ENCODE measurements at places on chromosomes 16 and 17.

- no peak for DNase-seq
Measured at GRCh38 chr16:4317532-4318450, 1.9 kb downstream of the GLIS2 start.

DNA sequence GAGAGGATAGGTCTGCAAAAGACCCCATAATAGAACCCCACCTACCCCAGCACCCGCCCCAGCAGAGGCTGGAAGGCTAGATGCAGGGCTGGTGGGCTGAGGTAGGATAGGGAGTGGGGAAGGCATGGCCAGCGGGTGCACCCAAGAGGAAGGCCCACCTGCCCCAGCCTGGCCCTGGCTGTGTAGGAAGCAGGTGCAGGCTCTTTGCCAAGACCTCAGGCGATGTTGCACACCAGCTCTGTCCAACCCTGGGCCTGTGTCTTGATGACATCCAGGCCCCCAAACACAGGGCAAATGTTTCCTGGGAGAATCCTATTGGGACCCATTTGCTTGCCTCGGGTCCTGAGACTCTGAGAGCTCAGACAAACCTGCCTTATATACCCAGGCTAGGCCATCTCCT is 12.2 kb downstream of the UNC119 start:
- DNase-seq, result no peak

DNA sequence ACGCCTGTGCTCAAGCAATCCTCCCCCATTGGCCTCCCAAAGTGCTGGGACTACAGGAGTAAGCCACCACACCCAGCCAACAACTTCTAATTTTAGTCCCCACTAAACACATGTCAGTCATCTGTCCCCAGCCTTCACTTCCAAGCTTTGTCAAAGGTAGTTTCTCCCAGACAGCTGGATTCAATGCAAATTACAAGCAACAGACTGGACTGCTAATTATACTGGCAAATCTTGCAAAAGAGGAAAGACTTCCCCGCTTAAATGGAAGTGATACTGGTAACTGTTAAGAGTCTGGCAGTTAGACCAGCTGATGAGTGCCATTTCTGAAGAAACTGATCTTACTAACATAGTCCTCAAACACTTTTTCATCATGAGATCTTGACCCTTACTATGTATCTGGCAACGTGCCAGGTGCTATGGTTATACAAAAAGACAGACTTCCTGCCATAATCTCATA is 8.2 kb upstream of the GGA2 start:
- no peak for DNase-seq

- no peak for DNase-seq
Measured at GRCh38 chr17:35774499-35774898, 13.8 kb downstream of the C17orf50 start.

- no peak for DNase-seq
Measured at GRCh38 chr16:78929841-78930240, 670.7 kb downstream of the MAF start.

- no peak for DNase-seq
Measured at GRCh38 chr16:35193956-35194355, 1734.5 kb downstream of the TP53TG3F start.

DNA sequence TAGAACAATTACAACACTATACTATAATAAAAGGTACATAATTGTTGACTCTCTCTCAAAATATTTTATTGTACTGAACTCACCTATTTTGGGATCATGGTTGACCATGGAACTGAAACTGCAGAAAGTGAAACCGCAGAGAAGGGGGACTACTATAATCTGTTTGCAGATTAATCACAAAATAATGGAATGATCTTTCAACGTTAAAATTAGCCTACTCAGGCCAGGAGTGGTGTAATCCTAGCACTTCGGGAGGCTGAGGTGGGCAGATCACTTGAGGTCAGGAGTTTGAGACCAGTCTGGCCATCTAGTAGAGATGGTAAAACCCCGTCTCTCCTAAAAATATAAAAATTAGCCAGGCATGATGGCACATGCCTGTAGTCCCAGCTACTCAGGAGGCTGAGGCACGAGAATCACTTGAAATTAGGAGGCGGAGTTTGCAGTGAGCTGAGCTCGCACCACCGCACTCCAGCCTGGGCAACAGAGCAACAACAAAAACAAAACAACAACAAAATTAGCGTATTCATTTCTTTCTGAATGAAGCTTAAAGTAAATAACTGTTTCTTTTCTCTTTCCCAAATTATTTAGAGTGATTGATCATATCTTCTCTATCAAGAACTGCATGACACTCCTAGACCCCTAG is 45.6 kb downstream of the IKZF3 start:
- DNase-seq, result no peak

DNA sequence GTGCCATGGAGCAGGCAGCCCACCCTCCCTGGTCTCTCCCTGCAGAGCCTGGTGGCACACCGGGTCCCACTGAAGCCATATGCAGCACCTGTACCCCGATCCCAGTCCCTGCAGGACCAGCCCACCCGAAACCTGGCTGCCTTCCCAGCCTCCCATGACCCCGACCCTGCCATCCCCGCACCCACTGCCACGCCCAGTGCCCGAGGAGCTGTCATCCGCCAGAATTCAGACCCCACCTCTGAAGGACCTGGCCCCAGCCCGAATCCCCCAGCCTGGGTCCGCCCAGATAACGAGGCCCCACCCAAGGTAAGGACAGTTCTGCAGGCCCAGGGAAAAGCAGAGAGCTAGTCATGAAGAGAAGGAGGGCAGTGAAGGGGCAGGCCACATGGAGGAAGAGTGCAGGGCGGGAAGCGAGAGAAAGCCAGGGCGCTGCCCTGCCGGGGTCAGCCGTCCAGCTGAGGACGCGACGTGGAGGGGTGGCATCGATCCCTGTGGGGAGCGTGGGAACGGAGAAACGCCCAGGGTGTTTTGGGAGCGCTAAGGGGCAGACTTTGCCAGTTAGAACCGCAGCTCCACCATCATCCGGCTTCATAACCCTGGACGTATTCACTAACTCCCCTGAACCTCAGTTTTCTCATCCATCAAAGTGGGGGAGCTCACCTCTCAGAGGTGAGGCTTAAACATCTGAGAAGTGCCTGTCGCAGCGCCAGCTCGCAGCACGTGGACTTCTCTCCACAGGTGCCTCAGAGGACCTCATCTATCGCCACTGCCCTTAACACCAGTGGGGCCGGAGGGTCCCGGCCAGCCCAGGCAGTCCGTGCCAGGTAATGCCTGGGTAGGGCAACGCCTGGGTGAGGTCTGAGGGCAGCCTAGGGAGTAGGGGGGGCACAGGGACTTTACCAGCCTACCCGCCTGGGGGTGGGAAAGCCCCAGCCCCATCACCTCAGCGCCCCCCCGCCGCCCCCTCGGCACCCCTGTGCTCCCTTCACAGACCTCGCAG is 7.6 kb upstream of the C17orf107 start:
- no peak for DNase-seq

DNA sequence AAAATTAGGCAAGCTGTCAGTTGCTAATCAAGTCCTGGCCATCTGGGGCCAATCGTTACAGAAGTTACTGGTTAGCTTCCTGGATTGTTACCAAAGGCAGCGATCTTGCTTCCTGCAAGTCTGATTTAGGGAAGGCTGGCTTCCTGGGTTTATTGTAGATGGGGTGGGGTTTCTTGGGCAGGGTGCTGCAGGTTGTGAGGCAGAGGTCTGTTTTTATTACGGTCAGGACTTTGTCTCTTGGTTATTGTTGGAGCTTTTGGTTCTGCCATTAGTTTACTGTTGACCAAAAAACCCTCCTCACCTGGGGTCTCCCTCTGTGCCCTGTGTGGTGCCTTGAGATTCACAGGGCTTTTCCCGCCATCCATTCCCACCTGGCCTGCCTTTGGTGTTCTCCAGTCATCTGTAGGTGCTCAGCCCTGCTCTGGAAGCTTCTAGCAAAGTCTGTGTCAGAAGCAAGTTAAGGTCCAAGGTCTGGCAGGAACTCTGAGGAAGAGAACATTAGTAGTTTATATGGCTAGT is 36.9 kb downstream of the SLC47A1 start:
- DNase-seq, result no peak

- DNase-seq, result no peak
Measured at GRCh38 chr16:57773655-57774295, 28.5 kb downstream of the KIFC3 start.

DNA sequence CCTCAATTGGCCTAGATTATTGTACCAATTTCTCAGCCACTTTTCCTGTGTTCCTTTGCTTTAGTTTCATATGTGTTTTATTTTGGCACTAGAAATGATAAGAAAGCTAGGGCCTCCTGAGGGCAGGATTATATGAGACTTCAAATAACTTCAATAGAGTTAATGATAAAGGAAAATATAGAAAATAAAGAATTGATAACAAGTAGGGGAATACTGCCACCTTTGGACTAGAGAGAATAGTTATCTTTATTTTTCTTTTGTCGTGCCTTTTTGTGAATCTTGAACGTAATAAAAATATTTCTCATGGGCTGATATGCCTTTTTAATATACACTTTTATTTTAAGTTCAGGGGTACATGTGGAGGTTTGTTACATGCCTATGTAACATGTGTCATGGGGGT is 29.3 kb upstream of the RBL2 start:
- DNase-seq, result no peak

DNA sequence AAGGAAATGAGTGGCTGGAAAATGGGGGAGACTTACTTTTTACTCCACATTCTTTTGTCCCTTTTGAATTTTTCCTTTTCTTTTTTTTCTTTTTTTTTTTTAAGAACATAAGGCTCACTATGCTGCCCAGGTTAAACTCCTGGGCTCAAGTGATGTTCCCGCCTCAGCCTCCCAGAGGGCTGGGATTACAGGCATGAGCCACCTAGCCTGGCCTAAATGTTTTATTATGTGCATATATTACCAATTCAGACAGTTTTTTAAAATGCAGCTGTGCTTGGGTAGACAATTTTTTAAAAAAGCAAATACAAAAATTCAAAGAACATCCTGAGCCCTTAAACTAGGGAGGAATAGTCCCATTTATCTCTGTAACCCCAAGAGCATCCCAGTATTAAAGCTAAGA is 28.3 kb downstream of the PSME3IP1 start:
- no peak for DNase-seq

DNA sequence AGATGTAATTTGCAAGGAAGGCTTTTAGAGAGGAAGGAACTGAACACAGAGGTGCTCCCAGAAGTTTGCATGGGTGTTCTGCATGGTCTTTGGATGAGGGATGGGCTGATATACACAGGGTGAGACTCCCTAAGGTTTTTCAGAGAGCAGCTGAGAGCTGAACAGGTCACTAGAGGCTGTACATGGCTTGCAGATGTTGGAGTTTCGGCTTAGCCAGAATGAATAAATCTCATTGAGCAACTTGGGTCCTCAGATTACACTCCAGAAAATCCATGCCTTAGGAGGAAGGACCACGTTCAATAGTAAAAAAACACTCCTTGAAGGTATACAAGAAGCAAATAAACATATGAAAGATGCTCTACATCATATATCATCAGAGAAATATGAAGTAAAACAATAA is 7.5 kb upstream of the ITGB3 start:
- no peak for DNase-seq

DNA sequence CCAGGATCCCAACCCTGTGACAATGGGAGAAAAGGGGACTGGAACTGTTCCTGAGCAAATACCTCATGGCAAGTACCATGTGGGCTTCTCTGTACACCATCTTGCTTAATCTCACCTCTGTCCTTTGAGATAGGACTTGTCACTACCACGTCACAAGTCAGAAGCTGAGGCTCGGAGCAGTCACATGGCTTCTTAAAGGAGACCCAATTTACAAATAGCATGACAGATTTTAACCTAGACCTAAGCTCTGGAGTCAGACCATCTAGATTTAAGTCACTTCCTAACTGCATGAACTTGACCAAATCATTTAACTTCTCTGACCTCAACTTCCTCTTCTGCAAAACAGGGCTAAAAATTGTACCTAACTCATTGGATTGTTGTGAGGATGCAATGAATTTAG is 36.0 kb upstream of the CCL1 start:
- no peak for DNase-seq

- DNase-seq, result no peak
Measured at GRCh38 chr16:28053461-28053860, 10.1 kb downstream of the GSG1L start.

DNA sequence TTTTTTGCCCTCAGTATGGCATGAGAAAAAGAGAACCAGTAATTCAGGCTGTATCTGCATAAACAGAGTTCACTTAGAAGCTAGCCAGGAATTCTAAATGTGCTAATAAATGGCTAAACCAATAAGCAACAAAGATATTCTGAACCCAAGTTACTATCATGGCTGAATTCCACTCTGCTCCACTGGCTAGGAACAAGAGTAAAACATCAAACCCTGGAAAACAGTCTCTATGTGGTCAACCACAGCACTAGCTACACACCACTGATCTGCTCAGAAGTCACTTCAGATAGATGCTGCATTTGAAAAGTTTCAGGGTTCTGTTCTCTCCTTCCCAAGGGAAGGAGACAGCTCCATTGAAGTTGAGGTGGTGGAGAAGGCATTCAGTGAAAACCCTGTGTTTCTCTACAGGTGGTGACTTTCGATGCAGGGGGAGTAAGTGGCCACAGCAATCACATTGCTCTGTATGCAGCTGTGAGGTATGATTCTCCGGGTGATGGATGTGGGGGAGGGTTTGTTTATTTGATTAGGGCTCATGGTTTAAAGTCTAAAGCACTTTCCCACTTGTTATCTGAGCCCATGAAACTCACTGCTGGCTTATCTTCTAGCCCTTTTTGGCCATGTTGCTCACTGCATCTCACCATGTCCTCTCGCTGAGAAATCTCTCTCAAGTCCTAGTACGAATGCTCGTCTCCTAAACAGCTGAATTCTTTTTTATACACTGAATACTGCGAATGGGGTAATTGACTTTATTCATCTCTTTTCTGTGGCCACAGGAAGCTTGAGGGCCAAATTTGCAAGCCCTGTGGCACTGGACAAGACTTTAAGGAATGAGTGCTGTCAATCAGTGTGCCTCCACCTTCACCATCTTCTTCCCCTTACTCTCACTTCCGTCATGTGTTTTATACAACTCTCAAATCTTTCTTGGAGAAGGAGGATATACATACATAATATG is 39.9 kb downstream of the CENPV start:
- DNase-seq, result no peak

DNA sequence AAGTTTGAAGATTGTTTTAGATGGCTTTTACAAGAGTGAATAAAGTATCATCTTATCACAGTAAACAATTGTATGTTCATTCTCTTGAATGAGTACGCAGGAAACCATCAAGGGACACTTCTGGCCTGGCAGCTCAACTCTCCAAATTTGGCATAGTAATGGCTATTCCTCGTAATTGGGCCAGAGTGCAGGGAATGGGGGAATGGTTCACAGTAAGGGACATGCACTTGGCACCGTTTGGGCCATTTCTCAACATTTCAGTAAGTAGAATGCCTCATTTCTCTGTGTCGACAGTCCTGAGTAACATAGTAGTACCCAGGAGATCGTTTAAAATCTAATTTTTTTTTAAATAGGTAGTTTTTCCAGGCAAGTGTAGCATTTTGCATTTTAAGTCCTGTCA is 309.6 kb downstream of the KCNJ2 start:
- no peak for DNase-seq

All from stimulated activated CD8-positive, alpha-beta memory T cell treated with anti-CD3 and anti-CD28 coated beads, Interleukin-7, amount 100 ng/mL, for 1 hour (primary cell).